ENCODE measurements at places on chromosomes 2 and 18. TPM values are rescaled to one million over a fixed set of nuclear protein-coding genes. Genes with fewer than 3 reads are reported as not detected.

DNA sequence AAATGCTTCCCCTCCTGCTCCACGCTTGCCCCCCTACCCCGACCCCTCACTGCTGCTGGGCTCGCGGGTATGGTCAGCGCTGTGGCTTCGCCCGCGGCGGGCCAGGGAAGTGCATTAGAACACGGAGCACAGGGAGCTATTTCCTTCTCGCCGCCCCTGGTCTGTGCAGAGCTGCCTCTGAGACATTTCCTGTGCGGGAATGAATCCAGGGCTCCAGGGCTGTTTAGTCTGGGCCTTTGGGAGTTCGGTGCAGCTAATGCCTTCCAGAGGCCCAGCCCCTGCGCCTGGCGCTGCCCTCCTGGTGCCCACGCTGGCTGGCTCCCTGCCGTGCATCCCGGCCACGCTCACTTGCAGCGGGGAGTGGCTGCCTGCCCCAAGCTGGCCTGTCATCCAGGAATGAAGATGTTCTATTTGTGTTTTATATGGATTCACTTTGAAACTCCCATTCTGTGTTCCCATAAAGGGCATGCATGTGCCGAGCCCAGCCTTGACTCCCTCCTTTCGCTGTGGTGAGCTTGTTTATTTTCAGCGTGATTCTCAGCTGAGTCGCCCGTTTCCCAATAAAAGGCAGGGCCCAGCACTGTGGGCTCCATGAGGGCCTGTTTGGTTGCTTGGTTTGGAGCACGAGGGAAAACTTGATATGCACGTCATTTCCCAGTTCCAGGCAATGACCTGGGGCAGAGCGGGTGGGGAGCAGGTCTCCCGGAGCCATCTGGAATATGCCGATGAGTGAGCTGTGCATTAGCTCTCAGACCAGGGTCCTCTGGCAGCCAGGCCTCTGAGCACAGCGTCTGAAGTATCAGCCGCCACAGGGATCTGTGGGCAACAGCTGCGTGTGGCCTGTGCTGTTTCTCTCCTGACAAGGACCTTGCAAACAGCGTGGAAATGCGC is 42.7 kb downstream of the SH3RF3 start:
- peak; percentile 23 for DNase-seq

DNA sequence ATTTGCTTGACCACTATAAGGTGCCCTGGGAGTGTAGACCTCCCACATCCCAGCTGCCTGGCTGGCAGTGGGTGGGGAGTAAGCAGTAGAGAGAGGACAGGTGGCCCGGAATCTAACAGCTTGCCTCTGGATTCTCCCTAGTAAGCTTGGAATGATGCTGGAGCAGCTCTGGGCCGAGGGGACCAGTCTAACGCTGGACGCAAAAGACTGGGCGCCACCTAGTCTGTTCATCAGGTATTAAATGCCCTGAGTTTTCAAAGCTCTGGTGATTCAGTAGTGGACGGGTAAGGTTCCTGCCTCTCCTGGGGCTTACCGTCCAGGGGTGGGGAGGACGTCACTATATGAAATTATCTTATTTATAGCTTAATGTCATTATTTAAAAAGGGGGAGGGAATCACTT is 648 bp upstream of the LYPD6B start:
- peak; percentile 41 for DNase-seq

- DNase-seq: no peak
Observed at GRCh38 chr2:235227590-235227989, 266.3 kb upstream of the AGAP1 start.

GRCh38 chr2:217444932-217445331 is 557.9 kb downstream of the TNS1 start:
- no peak for DNase-seq

- no peak for DNase-seq
Observed at GRCh38 chr2:177405029-177405692, 12.6 kb downstream of the AGPS start.

GRCh38 chr2:47016172-47016913 is 100.7 kb upstream of the MCFD2 start:
- no peak for DNase-seq

G6PC2 gene
- polyA plus RNA-seq: 0.12 TPM
